ENCODE measurements at places on chromosomes 1 and 21.

- DNase-seq: no peak
Measured at GRCh38 chr1:119617751-119618691, 30.0 kb downstream of the ZNF697 start.

- DNase-seq: peak; percentile 53
Measured at GRCh38 chr21:33801424-33802405, 113.9 kb downstream of the ATP5PO start.

- DNase-seq: no peak
Measured at GRCh38 chr1:97041026-97041425, 319.4 kb downstream of the PTBP2 start.

GRCh38 chr1:155308493-155309422 is at the start of gene FDPS:
Gene FDPS (plus strand): TSS chr1:155308866. CDS start chr1:155309790, 924 bp downstream.
- DNase-seq: peak; percentile 99

DNA sequence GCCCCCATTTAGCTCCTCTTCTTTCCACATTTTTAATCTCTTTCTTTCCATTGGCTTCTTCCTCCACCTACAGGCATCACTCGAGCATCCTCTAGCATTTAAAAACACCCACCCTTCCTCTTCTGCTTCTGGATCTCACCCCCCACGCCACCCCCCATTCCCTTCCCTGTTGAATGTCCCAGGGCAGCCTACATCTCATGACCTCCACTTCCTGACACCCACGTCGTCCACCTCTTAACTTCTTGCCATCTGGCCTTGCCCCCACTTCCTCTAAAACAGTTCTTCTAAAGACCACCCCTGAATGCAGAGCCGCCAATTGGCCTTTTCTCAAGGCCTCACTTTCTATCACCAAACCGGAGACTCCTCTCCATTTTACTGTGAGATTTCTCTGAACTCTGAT is 6.1 kb upstream of the ETNK2 start:
- DNase-seq: no peak

- DNase-seq: no peak
Measured at GRCh38 chr1:6491966-6492365, 499 bp upstream of the PLEKHG5 start.

DNA sequence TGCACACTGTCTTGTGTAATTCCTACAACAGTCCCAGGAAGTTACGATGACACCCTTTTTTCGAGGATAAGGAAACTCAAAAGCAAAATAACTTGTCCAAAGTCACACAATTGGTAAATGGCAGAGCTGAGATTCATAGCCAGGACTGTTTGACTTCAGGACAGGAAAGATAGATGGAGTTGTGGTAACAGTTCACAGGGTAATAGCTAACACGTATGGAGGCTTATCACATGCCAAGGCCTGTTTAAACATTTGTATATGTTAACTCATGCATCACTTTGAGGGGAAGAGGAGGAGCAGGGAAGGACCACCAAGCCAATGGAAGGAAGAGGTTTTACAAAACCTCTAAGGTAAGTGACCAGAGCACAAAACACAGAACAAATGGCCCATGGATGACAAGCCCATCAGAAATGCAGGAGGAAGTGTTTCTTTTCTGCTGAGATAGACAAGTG is 2.8 kb downstream of the DHCR24 start:
- no peak for DNase-seq

DNA sequence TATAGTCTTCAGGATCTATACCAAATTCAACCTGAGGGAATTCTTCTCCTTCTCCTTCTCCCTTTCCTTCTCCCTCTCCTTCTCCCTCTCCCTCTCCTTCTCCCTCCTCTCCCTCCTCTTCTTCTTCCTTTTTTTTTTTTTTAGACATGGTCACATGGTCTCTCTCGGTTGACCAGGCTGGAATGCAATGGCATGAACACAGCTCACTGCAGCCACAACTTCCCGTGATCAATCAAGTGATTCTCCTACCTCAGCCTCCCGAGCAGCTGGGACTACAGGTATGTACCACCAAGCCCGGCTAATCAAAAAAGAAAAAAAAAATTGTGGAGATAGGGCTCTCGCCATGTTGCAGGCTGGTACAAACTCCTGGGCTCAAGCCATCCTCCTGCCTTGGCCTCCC is 51.5 kb downstream of the DNAI4 start:
- DNase-seq: no peak

GRCh38 chr1:202187041-202187671 is 6.4 kb upstream of the LGR6 start:
- no peak for DNase-seq

GRCh38 chr1:60978421-60979357 is 103.7 kb upstream of the NFIA start:
- no peak for DNase-seq

Data from amniotic stem cell (primary cell).